Stimulated activated CD8-positive, alpha-beta memory T cell treated with anti-CD3 and anti-CD28 coated beads, Interleukin-7, amount 100 ng/mL, for 1 hour (primary cell): ENCODE measurements at places on chromosomes 4 and X.

- no peak for DNase-seq
Measured at GRCh38 chr4:18566970-18567799, 545.6 kb upstream of the LCORL start.

- no peak for DNase-seq
Measured at GRCh38 chr4:181478656-181479055, 764.5 kb upstream of the TENM3 start.

- no peak for DNase-seq
Measured at GRCh38 chr4:90842960-90843359, 715.8 kb downstream of the CCSER1 start.

DNA sequence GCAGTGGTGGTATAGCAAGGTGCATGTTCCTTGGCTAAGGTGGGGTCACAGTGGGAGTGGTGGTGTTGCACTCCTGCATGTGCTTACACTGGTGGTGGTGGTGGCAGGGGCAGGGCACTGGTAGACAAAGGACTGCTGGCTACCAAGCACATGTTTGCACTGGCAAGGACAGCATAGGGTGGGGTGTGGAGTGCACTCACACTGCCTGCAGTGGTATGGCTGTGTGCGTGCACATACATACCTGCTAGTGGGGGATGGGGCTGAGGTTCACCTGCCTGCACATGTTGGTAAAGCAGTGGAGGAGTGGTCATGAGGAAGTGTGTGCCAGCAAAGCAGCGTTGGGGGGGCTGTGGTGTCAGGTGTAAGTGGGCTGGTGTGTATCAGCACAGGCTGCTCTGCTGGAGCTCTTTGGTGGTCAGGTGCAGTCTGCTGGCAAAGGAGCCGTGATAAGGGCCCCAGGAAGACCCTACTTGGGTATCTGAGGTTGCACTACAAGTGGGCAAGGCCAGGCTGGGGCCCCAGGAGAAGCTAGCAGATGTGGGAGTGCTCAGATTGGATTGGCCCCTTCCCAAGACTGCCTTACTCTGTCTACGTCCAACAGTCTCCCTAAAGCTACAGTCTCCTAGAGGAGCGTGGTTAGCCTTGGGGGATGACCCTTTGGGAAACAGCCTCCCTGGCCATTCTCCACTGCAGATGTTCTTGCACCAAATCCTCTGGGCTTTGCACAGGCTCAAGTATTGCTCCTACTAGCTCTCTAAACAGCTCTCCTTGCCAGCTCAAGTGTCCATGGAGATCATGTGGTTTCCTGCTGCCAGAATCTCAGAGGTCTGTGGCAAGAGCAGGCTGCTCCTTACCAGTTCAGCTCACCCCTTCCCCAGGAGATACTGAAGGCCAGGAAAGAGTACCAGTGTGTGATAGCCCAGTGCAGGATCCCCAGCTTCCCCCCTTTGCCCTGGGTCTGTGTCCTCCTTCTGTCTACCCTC, 486.3 kb upstream of the PABPC4L start:
- no peak for DNase-seq

DNA sequence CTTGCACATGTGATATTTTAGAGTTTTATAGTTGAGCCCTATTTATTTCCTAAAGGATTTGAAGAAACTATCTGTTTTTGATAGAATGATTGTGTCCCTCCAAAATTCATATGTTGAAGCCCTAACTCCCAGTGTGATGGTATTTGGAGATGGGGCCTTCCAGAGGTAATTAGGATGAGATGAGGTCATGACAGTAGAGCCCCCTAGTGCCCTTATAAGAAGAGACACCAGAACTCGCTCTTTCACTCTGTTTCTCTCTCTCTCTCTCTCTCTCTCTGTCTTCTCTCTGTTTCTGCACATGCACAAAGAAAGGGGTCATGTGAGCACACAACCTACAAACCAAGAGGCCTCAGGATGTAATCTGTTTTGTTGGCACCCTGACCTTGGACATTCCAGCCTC, 921.9 kb upstream of the DIAPH2 start:
- DNase-seq: no peak

DNA sequence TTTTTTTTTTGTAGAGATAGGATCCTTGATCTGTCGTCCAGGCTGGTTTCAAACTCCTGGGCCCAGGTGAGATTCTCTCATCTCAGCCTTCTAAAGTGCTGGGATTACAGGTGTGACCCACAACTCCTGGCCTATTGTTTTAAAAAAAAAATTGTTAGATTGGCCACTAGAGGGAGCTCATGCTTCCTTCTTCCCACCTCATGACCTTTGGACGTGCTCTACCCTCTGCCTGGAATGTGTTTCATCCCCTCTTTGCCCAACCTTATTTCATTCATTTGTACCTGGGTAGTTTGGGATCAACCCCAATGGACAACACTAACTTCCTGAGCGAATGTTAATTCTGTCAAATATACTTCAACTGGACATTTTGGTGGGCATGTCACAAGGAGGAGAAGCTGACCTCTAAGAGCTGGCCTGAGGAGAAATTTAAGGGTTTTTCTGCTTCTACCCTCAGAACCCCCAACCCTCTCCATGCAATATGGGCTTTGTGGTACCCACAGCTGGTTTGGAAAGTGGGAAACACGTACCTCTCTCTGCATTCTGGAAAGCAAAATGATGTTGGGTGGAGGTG, 6.4 kb downstream of the PPEF2 start:
- DNase-seq: no peak

- DNase-seq: no peak
Measured at GRCh38 chr4:109134268-109134667, 168.2 kb downstream of the COL25A1 start.

- DNase-seq: no peak
Measured at GRCh38 chr4:145302725-145303124, 122.3 kb upstream of the OTUD4 start.

- DNase-seq: no peak
Measured at GRCh38 chr4:157792716-157793115, 380.1 kb downstream of the GASK1B start.

- no peak for DNase-seq
Measured at GRCh38 chr4:32689518-32689917, 1969.3 kb downstream of the PCDH7 start.

DNA sequence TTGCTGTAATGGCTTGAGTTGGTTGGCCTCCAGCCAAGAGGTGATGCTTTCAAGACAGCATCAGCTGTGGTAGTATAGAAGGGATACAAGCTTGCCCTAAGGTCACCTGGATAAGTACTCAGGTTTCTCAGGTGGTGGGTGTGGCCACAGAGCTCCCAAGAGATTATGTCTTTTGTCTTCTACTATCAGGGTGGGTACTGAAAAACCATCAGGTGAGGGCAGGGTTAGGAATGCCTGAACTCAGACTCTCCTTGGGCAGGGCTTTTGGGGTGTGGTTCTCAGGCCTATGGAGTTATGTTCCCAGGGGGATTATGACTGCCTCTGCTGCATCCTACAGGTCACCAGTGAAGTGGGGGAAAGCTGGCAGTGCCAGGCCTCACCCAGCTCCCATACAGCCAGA, 654.6 kb upstream of the GALNT7 start:
- DNase-seq: no peak

DNA sequence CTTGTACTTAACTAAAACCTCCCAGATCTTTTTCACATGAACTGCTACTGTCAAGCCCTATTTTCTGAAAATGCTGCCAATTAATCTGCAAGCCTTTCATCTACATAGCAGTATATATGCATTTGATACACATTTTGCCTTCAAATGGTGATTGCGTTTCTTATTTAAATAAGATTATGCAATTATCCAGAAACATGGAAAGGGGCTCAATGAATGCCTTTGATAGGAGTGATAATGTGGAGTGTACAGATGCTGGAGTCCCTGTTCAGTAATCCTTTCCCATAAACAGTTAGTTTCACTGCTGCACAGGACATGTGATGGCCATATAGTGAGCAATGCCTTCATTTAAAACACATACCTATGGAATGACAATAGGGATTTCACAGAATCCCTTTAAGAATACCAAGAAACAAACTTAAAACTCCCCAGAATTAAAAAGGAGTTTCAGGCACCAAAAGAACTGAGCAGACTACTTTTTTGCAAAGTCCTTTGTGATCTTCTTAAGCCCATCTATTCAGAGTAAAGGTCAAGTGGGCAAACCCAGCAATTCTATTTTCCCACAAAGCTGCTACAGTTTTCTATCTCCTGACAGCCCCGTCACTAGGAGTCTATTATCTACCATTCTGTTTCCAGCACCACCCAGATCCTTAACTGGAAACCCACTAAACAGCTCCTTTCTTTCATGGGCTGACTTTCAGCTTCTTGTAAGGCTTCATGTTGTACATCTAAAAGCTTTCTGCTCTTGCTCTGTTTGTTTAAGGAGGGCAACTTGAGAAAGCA, 120.3 kb downstream of the UNC5C start:
- DNase-seq: no peak

- DNase-seq: no peak
Measured at GRCh38 chrX:123487669-123488068, 245.2 kb downstream of the THOC2 start.

GRCh38 chrX:153645151-153645550, 1.9 kb upstream of the DUSP9 start:
- no peak for DNase-seq

- DNase-seq: no peak
Measured at GRCh38 chrX:69424161-69424560, 80.0 kb upstream of the NALF2 start.

- DNase-seq: no peak
Measured at GRCh38 chr4:11469650-11470437, 41.1 kb upstream of the HS3ST1 start.

- DNase-seq: no peak
Measured at GRCh38 chrX:85084770-85085393, 81.2 kb downstream of the APOOL start.

GRCh38 chr4:89298155-89298554, 9.4 kb downstream of the GPRIN3 start:
- no peak for DNase-seq
